ENCODE measurements at places on chromosomes 5 and 9. TPM values are rescaled to one million over a fixed set of nuclear protein-coding genes. Genes with fewer than 3 reads are reported as not detected.

Gene IPPK
- 7.7 TPM for total RNA-seq

Gene ANKRD34B
- total RNA-seq, result not detected

- DNase-seq, result no peak
Observed at GRCh38 chr5:42991404-42992087, 48.6 kb downstream of the ANXA2R start.

GRCh38 chr9:15722888-15723287 lies 170.0 kb downstream of the CCDC171 start:
- no peak for DNase-seq

DNA sequence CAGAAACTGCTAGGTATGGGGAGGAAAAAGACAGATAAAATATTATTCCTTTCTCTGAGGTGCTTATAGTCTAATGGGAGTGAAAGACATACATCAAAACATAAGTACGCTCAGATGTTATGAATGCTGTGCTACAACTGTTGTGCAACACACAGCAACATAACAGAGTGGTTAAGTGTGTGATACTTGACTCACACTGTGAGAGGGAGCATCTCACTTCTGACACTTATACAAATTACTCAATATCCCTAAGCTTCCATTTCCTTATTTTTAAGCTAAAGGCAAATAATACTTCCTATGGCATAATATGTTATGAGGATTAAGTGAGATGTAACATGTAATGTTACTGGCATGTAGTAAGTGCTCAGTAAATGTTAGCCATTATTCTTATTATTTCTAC lies 110.6 kb upstream of the FER start:
- DNase-seq, result no peak

DNA sequence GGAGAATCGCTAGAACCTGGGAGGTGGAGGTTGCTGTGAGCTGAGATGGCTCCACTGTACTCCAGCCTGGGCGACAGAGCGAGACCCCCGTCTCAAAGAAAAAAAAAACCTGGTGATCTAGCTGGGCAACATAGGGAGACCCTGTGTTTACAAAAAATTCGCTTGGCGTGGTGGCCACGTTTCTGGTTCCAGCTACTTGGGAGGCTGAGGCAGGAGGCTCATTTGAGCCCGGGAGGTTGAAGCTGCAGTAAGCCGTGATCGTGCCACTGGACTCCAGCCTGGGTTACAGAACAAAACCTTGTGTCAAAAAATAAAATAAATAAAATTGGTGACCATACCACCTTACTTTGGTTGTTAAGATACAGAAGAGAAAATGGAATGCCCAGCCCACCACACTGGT lies 1.8 kb upstream of the HNRNPAB start:
- DNase-seq, result no peak

DNA sequence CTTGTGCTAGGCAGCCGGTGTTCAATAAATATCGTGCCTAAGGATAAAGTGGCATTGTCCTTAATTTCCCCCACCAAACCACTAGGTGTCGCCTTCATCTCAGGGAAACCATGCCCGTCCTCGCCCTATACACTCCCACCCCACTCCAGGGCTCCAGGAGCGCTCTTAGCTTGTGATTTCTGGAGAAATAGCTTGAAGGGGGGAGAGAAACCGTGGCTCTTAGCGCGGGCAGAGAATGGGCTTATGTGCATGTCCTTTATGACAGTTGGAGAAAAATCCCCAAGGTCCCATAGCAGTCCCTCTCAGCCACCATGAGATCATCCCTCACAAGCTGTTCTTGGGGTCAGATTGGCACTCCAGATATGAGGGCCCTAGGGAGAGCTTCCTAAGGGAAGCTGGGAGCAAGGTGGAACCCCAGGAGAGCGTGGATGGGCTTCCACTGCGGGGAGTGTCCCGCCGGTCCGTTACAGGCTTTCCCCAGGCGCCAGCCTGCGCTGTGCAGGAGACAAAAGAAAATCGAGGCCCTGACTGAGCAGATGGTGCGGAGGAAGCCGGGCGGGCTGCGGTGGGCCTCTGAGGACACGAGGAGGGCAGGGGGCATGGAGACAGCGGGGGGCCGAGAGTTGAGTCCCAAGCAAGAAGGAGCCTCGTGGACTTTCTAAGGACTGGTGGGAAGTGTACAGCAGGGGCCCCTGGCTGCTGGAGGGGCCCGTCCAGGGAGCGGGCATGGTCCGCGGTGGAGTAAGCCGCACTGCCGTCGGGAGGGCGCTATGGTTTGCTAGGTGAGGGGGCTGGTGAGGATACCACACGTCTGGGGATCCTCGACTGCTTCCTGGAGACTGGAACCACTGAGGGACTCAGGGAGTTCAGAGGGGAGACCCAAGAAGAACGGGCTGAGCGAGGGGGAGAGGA lies 750 bp upstream of the NPR2 start:
- DNase-seq, result peak; percentile 47

- peak; percentile 12 for DNase-seq
Observed at GRCh38 chr5:163571744-163572143, 66.3 kb downstream of the MAT2B start.

GRCh38 chr5:34672196-34672595 lies 16.1 kb downstream of the RAI14 start:
- no peak for DNase-seq

GRCh38 chr9:76414661-76415060 lies 20.4 kb upstream of the RFK start:
- no peak for DNase-seq

- DNase-seq, result peak; percentile 22
Observed at GRCh38 chr5:1217596-1218206, 7.5 kb upstream of the SLC6A18 start.
